Activated naive CD8-positive, alpha-beta T cell treated with anti-CD3 and anti-CD28 coated beads, Interleukin-2, amount 50 U/mL, for 24 hours (primary cell): ENCODE measurements at places on chromosomes 5 and 9.

- no peak for DNase-seq
These were observed 22.4 kb upstream of the NREP start for GRCh38 chr5:111779260-111779921.

DNA sequence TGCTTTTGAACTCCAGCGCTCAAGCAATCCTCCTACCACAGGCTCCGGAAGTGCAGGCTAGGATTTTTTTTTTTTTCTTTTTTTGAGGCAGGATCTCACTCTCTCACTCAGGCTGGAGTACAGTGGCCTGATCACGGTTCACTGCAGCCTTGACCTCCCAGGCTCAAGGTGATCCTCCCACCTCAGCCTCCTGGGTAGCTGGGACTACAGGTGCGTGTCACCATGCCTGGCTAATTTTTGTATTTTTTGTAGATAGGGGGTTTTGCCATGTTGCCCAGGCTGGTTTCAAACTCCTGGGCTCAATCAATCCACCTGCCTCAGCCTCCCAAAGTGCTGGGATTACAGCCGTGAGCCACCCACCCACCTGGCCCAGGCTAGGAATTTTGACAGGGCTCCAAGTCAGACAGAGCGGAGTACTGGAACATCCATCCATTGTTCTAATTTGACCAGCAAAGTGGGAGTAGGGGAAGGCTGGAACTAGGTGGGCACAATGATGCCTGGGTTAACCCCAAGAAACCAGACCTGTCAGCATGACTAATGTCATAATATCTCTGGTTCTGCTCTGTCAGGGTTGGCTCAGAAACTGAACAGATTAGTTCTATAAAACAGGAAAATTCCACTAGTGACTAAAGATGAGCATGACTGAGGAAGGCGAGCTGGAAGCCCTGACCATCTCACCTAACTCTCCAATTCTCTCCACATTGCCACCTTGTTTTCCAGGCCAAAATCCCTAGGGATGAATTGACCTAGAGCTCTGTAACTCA, 9.2 kb downstream of the ZBTB5 start:
- no peak for DNase-seq

GRCh38 chr5:15940905-15941304, 238.7 kb downstream of the MARCHF11 start:
- no peak for DNase-seq

- DNase-seq: no peak
These were observed 10.9 kb downstream of the MFAP3 start for GRCh38 chr5:154049636-154050035.
